K562 (cell line): ENCODE measurements at places on chromosomes 11 and 22.

GRCh38 chr22:28917747-28918549, 34.6 kb downstream of the ZNRF3 start:
- no peak for DNase-seq

GRCh38 chr11:36033082-36033751, 89.4 kb downstream of the LDLRAD3 start:
- no peak for DNase-seq

DNA sequence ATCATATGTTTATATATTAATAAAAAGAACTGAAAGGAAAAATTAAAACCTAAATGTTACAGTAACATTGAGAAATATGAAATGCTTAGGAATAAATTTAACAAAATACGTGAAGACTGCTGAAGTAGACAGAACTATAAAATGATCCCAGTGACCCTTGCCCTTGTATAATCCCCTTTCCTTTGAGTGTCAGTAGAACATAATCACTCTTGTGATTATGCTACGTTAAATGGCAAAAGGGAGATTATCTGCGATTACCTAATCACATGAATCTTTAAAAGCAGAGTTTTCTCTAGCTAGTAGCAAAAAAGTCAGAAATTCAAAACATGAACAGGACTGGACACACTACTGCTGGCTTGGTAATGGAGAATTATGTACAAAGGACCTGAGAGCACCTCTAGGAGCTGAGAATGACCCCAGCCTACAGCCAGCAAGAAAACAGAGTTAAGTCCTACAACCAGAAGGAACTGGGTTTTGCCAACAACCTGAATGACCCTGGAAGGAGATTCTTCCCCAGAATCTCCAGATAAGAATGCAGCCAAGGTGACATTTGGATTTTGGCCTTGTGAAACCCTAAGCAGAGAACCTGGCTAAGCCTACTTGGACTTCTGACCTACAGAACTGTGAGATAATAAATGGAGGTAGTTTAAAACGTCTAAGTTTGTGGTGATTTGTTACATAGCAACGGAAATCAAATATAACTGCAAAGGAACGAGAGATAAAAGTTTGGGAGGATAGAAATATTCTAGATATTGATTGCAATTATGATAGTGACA, 157.2 kb downstream of the ATG16L2 start:
- no peak for DNase-seq

DNA sequence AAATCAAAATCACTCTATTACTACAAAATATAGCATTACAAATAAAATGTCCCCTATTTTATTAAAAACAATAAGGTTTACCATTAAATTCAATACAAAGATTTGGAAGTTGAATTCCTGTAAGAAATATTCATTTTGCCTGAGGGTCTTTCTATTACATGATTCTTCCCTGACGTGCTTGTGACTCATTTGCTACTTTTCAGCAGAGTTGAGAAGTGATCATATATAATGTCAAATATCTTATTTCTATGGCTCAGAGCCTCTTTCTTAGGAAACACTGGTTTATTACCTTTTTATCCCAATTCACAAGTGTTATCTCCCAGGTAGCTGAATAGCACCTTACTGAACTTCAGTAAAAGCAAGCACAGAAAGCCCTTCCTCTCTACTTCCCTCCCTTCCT, 65.2 kb upstream of the CNTN5 start:
- no peak for DNase-seq

DNA sequence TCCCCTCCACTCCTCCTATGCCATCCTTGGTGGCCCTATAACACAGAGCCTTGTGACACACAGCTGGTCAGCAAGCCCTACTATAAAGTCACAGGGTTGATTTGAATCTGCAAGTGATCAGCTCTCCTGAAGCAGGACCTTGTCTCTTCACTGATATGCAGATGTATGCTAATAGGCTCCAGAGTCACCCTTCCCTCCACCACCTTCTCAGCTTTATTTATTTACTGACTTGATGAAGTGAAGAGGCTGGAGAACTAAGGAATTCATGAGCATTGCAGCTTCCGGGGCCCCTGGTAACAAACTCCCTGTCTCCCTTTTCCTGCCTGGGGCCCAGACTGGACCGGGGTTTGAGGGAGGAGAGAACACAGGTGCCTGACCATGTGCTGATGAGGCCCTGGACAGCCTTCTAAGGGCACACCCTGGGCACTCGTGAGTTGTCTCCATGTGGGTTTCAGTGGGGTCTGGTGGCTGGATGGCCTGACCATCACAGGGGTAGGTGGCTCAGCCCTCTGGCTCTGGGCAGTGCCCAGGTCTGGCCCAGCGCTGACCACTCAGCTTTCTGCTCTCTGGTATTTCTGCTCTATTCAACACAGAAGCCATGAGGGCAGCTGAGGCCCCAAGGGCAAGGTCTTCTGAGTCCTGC, 307.5 kb downstream of the NTM start:
- DNase-seq: no peak

- no peak for DNase-seq
Observed at GRCh38 chr11:120224972-120225909, 14.4 kb downstream of the OAF start.

GRCh38 chr22:27877501-27877900, 41.6 kb downstream of the PITPNB start:
- DNase-seq: no peak

DNA sequence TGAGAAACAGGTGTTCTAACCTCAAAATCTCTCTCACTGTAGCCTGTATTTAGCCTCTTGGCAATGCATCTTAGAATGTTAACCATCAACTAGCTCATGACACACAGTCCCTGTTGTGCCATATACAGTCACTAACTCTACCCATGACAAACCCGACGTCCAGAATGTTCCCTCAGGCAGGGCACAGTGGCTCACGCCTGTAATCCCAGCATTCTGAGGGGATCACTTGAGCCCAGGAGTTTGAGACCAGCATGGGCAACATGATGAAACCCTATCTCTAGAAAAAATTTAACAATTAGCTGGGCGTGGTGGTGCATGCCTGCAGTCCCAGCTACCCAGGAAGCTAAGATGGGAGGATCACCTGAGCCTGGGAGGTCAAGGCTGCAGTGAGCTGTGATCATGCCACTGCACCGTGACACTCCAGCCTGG, 18.2 kb upstream of the CCDC34 start:
- no peak for DNase-seq

GRCh38 chr11:21653951-21654421, 538.9 kb upstream of the ANO5 start:
- no peak for DNase-seq

DNA sequence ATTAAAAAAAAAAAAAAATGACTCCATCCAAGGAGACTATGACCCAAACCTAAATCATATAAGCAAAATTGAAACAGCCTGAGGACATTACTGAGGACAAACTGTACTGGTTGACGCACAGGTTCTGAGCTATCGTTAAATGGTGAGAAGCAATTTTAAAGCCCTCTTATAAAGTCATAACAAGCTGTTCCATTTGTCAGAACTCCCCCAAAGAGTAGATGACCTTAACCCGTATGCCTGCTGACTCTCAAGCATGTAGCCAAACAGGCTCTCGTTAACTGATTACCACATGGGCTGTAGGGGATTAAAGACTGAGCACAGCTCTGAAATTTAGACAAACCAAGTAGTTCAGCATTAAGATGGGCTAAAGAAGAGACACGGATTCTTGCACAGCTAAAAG, 2.2 kb downstream of the CRYAB start:
- DNase-seq: no peak

- DNase-seq: peak; percentile 43
Observed at GRCh38 chr22:19705181-19705934, 8.9 kb upstream of the SEPTIN5 start.

- no peak for DNase-seq
Observed at GRCh38 chr11:132784441-132784840, 747.9 kb downstream of the OPCML start.

- no peak for DNase-seq
Observed at GRCh38 chr11:57348636-57349313, 10.6 kb downstream of the P2RX3 start.

GRCh38 chr22:40626851-40627250, 9.7 kb downstream of the MRTFA start:
- DNase-seq: no peak

DNA sequence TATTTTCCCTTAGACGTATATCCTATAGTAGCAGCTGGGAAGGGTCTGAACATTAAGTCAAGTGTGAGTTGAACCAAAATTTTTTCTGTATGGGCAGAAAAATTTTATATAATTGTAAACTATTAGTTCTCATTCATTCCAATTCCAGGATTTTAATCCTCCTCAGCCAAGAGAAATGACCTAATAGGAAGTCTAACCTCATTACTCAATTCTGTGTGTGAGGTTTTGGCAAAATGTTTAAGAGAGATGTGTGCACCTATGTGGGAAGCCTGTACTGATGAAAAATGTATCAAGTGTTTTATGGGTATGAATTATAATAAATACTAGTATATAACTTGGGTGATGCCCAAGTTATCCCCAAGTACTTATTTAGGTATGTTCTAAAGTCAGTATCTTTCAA, 311.6 kb upstream of the PITPNB start:
- DNase-seq: no peak
